GM23338 (cell line): ENCODE measurements at places on chromosomes 2 and 18.

- DNase-seq, result no peak
Observed at GRCh38 chr2:196213252-196213980, 42.0 kb upstream of the STK17B start.

DNA sequence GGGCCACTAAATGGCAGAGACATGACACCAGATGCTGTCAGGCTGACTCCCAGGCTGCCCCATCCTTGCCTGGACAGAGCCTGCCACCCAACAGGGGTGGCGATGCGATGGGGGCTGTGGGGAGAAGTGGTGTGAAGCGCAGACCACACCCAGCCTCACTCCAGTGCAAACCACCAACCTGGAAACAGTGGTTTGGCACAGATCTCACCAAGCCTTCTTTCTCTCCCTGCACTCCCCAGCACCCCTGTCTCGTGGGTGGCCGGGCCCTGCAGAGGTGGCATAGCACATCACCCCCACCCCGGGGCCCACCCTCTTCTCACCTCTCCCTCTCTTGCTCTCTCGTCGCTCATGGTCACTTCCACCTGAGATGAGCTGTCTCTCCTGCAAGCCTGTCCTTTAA lies 32.6 kb downstream of the CIB4 start:
- no peak for DNase-seq

- peak; percentile 21 for DNase-seq
Observed at GRCh38 chr2:72757177-72757775, 68.6 kb downstream of the EXOC6B start.

GRCh38 chr18:35334821-35335220 lies 9.4 kb downstream of the ZNF24 start:
- DNase-seq, result no peak

GRCh38 chr2:70473101-70473722 lies 80.4 kb downstream of the TGFA start:
- DNase-seq, result no peak

GRCh38 chr18:67525328-67526099 lies 9.0 kb upstream of the DSEL start:
- DNase-seq, result peak; percentile 61

GRCh38 chr18:35337286-35337685 lies 6.9 kb downstream of the ZNF24 start:
- no peak for DNase-seq

- no peak for DNase-seq
Observed at GRCh38 chr2:151525821-151526373, 116.2 kb downstream of the RIF1 start.

DNA sequence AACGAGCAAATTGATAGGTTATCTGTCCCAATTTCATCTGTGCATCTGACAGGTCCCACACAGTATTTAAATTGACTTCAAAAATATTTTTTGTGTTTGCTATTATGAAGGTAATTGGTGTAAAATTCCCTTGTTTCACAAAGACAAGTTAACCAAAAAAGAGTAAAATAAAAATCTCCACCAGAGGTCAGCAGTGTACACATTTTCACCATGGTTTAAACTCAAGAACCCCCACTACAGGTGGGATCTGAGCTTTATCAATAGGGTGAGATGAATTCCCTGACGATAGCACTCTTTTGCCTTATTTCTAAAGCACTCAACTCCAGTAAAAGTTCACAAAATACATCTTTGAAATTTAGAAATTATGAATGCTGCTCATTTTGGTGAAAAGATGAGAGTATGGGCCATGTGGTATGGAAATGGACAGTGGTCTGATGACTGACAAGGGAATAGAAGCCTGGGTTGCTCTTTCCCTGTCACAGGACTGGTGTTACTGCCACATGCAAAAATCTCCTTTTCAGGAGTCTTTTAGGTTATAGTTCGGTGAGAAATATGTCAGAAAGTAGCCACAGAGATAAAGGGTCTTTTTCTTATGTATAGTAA lies 68.0 kb downstream of the SERPINB8 start:
- DNase-seq, result peak; percentile 82

DNA sequence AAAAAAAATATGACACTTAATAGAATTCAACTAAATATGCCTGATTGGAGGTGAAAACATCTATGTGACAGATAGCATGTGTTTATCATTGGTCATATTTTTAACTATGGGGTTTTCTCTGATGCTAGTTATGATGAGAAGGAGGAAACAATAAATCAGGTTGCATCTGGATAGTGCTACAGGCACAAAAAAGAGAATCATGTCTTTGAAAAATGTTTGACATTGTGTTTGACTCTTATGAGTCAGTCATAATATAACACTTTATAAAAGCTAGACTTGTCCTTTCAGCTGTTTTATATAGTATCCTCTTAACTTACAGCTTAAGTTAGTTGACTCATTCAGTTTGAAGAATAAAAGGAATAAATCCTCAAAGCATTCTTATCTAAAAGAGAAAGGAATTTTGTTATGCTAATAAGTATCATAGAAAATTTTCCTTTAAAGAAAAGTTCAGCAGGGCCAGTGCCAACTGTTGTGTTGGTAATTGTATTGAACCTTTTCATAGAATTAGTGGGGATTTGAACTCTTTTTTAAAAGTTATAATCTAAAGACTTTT lies 78.4 kb upstream of the UBXN4 start:
- DNase-seq, result no peak

DNA sequence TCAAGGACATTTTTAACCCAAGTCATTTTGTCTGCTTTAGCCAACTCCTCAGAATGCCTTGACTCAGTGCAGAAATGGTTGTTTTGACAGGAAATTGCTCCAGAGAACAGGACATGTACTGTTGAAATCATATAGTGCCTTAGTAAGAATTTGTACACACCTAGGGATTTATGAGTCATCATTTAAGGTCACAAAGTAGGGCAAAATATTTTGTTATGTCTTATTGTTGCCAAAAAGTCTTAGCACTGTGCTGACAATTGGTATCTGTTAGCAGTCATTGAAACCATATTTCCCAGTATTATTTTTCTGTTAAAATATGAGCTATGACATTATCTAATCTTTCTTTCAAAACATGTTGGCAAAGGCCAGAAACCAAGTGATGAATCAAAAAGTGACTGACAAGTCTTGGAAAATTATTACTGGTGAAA lies 104.5 kb downstream of the OSBPL6 start:
- DNase-seq, result no peak

- no peak for DNase-seq
Observed at GRCh38 chr2:71849111-71849510, 298.6 kb downstream of the CYP26B1 start.

GRCh38 chr2:160581448-160581847 lies 87.8 kb upstream of the RBMS1 start:
- peak; percentile 68 for DNase-seq

DNA sequence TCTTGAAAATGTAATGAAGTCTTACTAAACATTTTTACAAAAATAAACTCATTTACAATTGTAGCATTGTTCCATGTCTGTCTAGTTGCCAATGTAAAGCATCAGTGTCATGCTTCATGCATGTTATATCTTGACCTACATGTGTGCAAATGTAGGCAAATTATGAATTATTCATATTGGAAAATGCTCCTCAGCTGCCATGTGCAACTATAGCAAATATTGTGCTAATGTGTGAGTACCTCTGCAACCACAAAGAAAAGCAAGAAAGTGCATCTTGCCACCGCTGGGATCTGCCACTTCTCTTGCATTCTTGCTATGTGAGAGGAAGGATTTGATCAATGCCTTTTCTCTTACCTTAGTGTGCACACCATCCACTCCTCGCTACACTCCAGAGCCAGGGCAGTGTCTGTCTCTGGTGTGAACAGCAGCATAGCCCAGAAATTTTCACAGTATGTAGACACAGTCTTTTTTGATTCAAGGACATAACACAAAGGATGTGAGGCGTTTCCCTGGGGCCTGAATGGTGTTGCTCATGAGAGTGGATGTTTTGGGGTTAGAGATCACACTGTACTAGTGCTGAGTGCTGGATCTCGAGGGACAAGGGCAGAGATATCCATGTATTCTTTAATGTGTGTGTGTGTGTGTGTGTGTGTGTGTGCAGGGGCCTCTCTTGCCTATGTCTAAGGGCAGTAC lies 47.6 kb upstream of the HAAO start:
- DNase-seq, result no peak

GRCh38 chr2:8193146-8193545 lies 488.7 kb upstream of the ID2 start:
- DNase-seq, result no peak

DNA sequence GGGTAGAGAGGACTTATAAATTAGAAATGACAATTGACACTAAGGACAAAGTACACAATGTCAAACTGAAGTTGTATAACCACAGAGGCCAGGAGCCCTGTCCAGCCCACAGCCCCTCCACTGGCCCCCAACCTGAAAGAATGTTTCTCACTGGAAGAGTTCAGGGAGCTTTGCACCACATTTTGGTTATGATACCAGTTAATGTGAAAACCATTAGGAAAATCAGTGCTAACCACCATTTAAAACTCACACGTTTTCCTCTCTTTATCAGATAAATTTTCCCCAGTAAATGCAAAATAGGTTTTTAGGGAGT lies 6.2 kb upstream of the IL1RL2 start:
- no peak for DNase-seq

GRCh38 chr2:33488715-33489540 lies 12.5 kb downstream of the RASGRP3 start:
- DNase-seq, result no peak

GRCh38 chr2:241003369-241003768 lies 5.0 kb downstream of the SNED1 start:
- no peak for DNase-seq

GRCh38 chr2:167192833-167193232 lies 304.6 kb downstream of the XIRP2 start:
- DNase-seq, result no peak

DNA sequence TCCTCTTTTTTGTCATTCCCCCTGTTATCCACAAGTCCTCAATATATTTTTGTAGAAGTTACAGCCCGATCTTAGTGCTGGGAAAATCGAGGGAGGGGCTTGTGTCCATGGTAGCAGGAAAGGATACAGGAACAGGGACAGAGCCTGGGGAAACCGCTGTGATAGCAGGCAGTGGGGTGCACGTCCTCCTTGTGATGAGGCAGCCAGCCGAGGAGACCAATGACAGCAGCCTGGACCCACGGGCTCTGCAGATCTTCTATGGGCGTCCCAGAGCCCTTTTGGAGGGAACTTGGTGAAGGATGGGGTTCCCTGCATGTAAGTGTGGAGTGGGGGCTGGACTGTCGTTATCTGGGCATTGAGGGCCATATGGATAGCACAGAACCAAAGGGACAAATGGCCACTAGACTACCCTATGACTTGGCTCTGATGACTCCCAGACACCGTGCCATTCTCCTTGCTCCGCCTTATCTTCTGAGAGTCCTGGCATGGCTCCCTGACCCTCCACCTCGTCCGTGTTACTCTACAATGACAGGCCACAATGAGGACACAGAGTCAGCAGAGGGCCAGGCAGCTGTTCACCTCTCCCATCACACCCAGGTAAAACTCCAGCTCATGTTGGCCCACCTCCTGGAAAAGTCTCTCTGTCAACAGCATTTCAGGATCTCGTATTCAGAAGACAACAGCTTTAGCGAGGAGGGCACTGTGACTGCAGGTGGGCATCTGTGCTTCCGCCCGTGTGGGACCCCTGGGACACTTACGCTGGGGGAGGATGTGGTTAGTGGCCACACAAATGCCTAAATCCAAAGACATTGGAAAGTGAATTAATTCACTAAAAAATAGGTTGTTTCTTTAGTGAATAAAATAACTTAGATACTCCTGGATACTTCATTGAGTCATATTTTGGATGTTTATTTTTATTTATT lies 100.1 kb downstream of the VAPA start:
- DNase-seq, result no peak

GRCh38 chr2:154720651-154721050 lies 22.2 kb downstream of the KCNJ3 start:
- no peak for DNase-seq

DNA sequence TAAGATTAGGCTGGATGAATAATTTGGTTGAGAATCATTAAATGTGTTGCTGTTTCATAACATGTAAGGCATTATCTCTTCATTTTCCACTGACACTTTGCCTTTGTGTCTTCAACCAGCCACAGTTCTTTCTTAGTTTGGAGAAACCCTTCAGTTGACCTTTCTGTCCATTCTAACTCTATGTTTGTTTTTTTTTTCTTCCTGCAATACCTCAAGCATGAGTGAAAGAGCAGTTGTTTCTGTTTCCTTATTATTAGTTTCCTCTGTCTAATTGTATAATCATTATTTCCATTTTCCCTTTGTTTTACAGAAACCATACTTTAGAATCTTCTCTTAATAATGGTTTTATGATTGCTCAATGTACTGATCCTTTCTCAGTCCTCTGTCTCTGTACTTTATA lies 25.6 kb downstream of the HADHB start:
- no peak for DNase-seq

GRCh38 chr2:106686814-106687213 lies 199.2 kb downstream of the ST6GAL2 start:
- no peak for DNase-seq

DNA sequence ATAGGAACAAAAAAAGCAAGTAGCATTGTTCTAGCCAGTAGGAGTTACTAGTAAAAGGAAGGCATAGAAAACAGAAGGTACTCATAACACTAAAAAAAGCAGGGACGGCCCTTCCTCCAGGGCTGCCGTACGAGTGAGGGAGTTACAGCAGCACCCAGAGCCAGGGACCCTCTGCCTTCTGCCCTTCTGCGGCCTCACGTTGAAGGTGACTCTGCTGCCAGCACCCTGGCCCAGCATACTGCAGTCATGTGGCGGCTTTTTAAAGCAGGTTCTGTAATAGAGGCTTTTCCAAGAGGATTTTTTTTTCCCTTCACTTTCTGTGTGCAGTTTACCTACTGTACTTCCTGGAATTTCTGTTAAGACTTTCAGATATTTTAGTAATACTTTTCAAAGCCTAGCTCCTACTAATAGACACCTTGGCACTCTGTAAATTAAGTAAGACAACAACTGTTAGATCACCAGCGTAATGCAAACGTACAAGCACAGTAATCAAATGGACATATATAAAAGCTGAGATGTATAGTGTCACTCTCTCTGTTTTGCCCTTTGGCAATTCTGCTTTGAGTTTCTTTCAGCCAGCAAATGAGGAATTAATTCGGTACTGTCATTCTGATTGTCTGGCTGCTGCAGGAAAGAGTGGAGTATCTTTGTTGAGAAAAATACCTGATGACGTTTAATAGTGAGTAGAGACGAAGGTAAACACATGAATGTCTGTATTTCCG lies 161.5 kb downstream of the PTGR3 start:
- no peak for DNase-seq

GRCh38 chr2:37324786-37325624 lies at the start of gene PRKD3:
PRKD3 (minus strand) TSS chr2:37324833; CDS start chr2:37316524, 8,309 bp downstream.
- peak; percentile 81 for DNase-seq

DNA sequence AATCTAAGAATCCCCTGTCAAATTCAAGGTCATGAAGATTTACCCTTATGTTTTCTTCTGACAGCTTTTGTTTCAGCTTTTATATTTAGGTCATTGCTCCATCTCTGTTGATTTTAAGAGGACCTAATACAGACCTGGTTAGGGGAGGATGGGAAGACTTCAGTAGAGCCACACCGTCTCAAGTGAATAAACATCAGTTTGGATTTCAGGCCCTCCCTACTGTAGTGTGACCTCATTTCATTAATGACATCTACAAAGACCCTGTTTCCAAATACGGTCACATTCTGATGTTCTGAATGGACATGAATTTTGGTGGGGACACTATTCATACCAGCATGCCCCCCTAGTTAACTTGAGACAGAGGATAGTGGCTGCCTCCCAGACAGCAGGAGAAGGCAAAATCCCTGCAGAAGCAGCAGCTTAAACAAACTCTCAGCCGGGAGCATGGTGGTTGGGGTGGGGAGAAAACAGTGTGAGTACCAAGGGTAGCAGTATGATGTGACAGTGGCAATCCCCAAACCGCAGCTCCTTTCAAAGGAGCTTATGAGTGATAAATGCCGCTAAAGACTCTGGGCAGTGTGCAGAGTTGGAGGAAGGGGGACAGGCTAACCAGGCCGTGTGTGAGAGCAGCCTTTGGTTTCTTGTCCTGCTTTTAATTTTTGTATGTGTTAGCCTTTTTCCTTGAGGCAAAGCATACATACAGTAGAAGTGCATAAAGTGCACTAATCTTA lies 65.9 kb upstream of the TNP1 start:
- DNase-seq, result no peak
